ENCODE measurements at places on chromosomes 13 and 19.

- DNase-seq, result no peak
These were observed 21.8 kb downstream of the NOSIP start for GRCh38 chr19:49558591-49558990.

- DNase-seq, result no peak
These were observed 27.5 kb upstream of the ANKRD10 start for GRCh38 chr13:110942248-110942981.

DNA sequence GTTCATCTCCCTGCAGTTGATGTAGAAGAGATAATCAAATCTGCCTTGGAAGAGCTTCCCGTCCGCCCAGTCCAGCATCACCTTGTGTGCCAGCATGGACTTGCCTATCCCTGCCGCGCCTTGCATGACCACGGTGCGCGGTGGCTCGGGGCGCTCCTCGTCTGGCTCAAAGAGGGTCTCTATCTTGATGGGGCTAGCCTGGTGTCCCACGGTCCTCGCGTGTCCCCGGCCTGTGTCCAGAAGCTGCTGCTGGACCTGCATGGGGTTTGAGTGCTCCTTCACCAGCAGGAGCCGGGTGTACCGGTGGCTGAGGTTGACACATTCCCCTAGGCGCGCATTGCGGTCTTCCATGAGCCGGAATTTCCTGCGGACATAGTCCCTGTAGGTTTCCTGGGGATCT is 13.2 kb downstream of the NLRP12 start:
- DNase-seq, result no peak

- no peak for DNase-seq
These were observed 32.5 kb downstream of the ZNF567 start for GRCh38 chr19:36719687-36720556.

DNA sequence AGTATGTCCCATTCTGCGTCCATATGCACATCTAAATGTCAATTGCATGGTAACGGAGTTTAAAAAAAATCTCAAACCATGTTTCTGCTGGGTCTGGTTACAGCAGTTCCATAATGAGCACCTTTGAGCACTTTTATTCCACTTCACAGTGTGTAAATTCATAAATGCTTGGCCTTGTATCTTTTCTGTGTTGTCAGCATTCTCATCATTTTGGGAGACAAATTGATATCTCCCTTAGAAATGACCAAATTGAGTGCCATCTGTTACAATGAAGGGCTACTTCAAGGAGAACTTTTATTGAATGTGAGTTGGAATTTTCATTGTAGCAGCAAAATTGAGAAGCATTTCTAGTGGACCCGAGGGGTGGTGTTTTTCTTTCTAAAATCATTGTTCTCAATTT is 432.9 kb upstream of the PCDH9 start:
- DNase-seq, result no peak

GRCh38 chr19:29687244-29687896 is 22.1 kb downstream of the PLEKHF1 start:
- DNase-seq, result no peak

All from HAP-1 (cell line).